CD4-positive, alpha-beta T cell (primary cell): ENCODE measurements at places on chromosomes 1 and 21.

DNA sequence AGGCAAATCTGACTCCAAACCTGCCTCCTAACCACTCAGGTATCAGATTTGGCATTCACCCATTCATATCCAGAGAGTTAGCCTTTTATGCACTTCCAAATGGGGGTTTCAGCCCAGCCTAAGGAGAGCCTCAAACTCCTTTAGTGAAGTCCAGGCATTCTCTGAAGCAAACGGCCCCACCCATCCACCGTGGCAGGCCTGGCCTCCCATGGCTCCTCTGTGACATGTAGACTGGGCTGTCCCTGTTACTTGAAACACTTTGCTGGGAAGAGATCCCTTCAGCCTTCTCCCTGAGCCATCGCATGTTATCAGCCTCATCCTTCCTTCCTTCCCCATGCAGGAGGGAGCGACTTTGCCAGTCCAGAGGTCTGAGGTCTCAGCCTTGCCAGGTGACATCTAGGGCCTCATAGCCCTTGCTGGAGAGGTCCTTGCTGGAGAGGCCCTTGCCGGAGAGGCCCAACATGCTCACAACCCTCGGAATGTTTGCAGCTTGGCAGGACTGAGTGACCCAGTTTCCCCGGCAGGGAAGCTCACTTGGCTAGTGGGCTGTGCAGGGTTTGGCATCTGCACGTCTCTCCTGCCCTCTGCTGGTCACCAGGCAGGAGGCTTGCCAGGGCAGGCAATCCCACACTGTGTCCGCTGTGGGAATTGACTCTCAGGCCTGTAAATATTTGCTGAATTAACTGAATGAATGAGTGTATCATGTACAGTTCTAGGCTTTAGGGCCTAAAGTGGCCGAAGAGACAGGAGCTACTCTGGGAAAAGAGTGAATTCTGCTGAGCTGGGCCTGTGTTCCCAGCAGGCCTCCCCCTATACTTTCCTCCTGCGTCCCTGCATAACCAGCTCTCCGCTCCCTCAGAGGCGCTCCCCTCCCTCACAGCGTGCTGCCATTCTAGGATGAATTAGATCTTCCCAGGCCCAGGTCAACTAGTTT, 26.7 kb upstream of the RBM15 start:
- peak; percentile 86 for DNase-seq

- DNase-seq: no peak
Observed at GRCh38 chr1:42949312-42950115, 9.2 kb downstream of the SLC2A1 start.

DNA sequence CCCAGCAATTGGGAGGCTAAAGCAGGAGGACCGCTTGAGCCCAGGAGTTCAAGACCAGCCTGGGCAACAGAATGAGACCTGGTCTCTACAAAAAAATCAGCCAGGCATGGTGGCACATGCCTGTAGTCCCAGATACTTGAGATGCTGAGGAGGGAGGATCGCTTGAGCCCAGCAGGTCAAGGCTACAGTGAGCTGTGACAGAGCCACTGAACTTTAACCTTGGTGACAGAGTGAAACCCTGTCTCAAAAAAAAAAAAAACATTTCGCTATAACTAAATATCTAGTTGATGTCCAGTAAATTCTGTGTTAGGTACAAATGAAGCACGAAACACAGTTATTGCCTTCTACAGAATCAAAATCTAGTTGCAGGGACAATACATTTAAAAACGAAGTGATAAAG, 95.7 kb upstream of the HP1BP3 start:
- DNase-seq: no peak

- DNase-seq: no peak
Observed at GRCh38 chr1:30984165-30984889, 75.8 kb upstream of the SDC3 start.

DNA sequence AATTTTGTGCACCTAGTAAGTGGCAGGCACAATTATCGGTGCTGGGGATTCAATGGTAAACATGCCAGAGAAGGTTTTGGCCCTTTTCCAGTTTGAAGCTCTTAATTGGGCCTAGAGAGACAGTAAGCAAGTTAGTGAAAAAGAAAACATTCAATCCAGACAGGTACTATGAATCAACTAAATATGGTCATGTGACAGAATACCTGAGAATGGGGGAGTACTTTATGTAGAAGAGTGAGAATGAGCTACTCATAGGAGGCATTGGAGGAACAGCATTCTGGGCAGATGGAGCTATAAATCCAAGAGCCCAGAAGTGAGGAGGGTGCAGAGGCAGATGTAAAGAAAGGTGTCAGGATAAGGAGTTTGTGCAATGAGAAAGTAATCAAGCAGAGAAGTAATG, 1017.9 kb downstream of the ADGRL2 start:
- DNase-seq: no peak
